Brain (organoid and tissue), 16 donors: ENCODE measurements at places on chromosomes 2 and 18.

DNA sequence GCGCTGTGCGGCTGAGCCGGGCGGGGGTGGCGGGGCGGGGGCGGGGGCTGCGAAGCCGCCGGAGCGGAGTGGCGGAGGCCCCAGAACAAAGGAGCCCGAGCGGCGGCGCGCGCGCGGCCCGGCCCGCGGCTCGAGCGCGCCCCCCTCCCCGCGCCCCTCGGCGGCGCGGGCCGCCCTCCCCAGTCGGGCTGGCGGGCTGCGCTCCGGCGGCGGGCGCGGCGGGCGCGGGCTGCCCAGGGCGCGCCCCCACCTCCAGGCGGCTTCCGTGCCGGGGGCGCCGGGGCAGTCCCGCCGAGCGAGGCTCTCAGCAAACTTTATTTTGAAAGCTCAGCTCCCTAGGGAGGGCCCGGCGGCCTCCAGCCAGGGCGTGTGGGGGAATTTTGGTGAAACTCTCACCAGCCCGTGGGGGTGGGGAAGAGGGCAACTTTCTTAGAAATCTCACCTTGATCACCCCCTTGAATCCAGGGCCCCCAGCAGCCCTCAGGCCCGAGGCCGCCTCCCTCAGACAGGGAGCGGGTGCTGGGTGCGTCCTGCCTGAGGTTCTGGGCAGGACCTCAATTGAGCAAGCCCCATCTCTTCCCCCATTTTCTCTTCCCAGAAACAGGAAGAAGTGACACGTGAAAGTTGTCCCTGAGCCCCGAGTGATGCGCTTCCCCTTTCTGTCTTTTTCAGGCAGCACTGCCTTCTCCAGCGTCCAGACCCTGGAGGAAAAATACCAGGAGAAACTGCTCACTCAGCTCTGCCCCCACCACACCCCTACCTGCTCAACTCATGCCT, 786 bp downstream of the TET3 start:
- peak; percentile 71 for DNase-seq

- no peak for DNase-seq
Measured at GRCh38 chr18:51226587-51227350, 29.3 kb upstream of the MEX3C start.

GRCh38 chr2:109517118-109517889, 96.5 kb downstream of the SEPTIN10 start:
- DNase-seq: no peak

GRCh38 chr2:43238176-43238575, 11.8 kb upstream of the ZFP36L2 start:
- no peak for DNase-seq

DNA sequence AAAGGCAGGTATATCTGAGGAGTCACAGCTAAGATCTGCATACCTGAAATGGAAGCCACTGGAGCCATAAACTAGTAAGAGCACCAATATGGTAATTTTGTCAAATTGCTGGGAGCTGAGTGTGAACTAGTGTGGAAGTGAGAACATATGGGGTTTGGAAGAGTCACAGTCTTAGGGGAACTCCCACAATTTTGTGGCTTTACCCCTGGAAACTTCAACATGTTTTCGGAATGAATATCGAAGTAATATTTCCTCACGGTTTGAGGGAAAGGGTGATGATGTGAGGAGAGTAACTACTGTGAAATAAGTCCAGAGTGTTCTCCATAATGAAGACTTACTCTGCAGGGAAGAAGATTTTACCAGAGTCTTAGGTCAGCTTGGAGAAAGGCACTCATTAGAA, 565.9 kb downstream of the RIT2 start:
- no peak for DNase-seq

- no peak for DNase-seq
Measured at GRCh38 chr2:241817126-241817820, 8.3 kb downstream of the NEU4 start.

DNA sequence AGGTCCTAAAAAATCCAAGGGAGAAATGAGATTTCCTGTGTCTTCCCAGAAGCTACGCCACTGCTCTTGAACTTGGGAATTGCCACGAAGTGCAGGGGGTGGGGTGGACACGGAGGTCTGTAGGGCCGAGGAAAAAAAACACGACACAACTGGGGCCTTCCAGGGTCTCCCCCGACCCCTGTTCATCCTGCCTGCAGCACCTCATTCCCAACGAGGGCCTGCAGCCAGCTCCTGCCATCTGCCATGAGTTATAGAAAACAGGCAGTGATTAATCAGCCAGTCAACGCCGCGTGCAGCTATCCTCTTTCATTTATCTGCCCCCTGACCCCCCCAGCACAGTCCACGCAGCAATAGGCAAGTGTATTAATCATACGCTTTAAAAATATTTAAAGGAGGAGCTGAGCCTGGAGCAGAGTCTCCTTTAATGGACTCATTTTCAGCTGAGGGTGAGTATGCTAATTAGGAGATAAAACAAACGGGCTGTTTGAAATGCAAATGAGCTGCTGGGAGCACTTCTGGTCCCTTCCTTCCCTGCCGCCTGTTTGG, 209.9 kb downstream of the TFCP2L1 start:
- peak; percentile 96 for DNase-seq

GRCh38 chr2:188365058-188365641, 73.5 kb downstream of the GULP1 start:
- no peak for DNase-seq

DNA sequence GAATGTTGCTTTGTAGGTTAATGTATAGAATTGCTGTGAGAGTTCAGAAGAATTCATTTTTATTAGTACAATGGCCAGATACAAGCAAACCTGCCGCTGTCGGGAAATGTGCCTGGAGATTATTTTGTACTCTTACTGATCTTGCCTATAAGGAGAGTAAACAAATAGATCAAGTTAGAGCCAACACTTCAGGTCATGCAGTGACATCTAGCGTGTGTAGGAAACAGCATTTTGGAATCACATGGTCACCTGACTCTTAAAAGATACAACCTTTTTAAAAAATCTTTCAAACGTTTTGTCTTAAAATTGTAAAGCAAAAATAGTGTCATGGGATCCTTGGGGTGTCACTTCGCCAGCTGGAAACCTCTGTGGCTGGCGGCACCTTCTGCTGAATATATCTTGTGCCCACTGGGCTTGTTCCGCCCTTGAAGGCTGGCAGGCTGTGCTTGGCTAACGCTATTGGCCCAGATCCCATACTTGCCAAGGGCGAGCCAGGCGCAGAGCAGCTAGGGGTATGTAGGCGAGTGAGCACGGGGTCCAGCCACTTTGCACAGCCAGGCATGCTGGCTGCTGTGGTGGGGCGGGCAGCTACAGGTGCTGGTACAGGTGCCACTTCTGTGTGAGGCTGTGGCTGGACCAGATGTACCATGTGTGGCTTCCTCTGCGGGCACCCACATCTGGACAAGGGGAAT, 19.5 kb upstream of the RPRM start:
- no peak for DNase-seq

GRCh38 chr2:133760376-133760775, 192.1 kb upstream of the NCKAP5 start:
- DNase-seq: no peak

- DNase-seq: peak; percentile 87
Measured at GRCh38 chr18:63284827-63285733, 34.5 kb downstream of the BCL2 start.

- DNase-seq: peak; percentile 86
Measured at GRCh38 chr2:147351784-147352183, 493.0 kb upstream of the ACVR2A start.

DNA sequence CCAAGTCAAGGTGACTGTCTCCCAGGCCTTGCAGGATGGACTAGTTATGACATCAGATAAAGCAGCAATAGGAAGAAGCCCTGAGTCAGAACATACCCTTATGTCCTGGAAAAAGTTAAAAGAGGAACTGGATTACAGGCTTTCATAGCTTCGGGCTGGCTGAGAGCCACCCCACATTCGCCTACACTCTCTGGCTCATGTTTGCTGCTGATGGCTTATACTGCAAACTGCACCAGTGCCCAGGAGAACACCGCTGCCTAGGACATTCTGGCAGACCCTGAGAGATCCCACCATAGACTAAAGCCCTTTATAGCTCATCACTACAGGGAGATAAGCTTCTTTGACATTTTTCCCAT, 20.3 kb downstream of the SLC8A1 start:
- DNase-seq: no peak

- no peak for DNase-seq
Measured at GRCh38 chr18:2978208-2978607, 34.7 kb downstream of the LPIN2 start.

DNA sequence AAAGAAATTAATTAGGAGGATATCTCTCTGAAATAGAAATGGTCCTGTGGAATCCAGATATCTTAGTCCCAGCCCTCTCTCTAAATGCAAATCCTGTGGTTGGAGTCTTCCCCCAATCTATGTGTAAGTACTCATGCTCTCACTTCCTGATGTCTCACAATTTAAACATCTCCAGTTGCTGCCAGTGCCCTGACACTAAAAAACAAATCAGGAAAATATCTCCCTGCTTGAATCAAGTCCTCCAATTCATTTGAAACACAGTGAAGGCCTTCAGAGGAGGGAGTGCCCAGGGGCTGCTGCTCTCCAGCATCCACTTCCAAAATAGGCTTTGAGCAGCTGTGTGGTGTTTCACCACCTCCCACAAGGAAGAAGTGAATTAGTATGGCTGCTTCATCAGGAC, 413.8 kb downstream of the RAD51AP2 start:
- DNase-seq: no peak

GRCh38 chr2:206832873-206833272, 67.5 kb downstream of the FASTKD2 start:
- no peak for DNase-seq

- no peak for DNase-seq
Measured at GRCh38 chr18:63213936-63214671, 105.5 kb downstream of the BCL2 start.

GRCh38 chr2:8488001-8488738, 193.7 kb upstream of the ID2 start:
- DNase-seq: peak; percentile 86

- no peak for DNase-seq
Measured at GRCh38 chr2:236662231-236663185, 92.9 kb downstream of the ACKR3 start.

DNA sequence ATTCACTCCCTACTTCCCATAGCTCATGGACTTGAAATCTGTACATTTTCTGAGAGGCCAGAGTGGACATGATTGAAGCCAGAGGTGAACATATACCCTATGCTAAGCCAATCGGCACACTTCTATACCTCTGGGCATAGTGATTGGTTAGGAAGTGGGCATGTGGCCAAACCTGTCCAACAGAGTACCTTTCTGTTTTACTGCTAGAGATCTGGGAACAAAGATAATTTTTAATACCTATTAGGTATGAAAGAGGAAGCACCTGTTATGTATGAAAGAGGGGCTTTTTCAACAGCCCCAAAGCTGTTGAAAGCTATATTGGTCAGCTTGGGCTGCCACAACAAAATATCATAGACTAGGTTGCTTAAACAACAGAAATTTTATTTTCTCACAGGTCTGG, 27.7 kb downstream of the METTL8 start:
- no peak for DNase-seq

DNA sequence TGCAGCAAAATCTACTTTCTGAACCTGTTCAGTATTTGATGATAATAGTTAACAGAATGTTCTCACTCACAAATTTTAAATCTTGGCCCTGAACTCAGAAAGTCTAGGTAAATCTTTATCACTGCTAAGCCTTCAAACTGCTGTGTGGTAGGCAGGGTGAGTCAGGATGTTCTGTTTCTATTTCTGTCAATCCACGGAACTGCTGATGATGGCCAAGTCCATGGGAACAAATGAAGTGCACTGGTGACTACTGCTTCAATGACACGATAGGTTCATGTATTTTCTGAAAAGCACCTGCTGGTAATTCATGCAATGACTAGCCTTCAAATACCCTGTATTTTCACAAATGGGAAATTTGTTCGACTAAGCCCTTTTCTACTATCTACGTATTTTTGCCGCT, 14.2 kb downstream of the NIFK start:
- no peak for DNase-seq

DNA sequence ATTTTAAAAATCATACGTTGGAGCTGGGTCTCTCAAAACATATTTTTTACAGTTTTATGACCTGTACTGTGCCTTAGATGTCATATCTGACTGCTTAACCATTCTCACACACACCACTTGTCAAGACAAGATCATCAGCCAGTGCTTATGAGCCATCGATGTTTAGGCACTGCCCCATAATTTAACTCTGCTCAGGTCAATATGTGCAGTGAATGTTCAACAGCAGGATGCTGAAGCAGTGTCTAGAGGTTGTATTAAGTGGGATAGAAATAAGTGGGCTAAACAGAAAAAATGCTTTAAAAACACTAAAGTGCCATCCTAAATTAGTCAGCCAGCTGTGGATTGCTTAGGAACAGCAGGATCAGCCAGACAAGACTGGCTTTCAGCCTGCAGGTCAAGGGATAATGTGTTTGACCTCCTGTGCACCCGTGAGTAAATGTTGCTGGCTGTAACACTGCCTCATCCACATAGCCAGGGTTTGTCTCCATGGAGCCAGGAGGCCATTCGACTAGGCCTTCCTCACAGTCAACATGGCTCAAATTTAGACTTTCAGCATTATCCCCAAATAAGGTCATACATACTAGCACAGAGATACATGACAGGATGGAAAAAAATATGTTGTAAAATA, 139.0 kb upstream of the NXPH2 start:
- DNase-seq: no peak

GRCh38 chr2:29119211-29119610, 4.0 kb downstream of the CLIP4 start:
- DNase-seq: no peak

GRCh38 chr2:106977717-106978116, 91.8 kb upstream of the ST6GAL2 start:
- no peak for DNase-seq

DNA sequence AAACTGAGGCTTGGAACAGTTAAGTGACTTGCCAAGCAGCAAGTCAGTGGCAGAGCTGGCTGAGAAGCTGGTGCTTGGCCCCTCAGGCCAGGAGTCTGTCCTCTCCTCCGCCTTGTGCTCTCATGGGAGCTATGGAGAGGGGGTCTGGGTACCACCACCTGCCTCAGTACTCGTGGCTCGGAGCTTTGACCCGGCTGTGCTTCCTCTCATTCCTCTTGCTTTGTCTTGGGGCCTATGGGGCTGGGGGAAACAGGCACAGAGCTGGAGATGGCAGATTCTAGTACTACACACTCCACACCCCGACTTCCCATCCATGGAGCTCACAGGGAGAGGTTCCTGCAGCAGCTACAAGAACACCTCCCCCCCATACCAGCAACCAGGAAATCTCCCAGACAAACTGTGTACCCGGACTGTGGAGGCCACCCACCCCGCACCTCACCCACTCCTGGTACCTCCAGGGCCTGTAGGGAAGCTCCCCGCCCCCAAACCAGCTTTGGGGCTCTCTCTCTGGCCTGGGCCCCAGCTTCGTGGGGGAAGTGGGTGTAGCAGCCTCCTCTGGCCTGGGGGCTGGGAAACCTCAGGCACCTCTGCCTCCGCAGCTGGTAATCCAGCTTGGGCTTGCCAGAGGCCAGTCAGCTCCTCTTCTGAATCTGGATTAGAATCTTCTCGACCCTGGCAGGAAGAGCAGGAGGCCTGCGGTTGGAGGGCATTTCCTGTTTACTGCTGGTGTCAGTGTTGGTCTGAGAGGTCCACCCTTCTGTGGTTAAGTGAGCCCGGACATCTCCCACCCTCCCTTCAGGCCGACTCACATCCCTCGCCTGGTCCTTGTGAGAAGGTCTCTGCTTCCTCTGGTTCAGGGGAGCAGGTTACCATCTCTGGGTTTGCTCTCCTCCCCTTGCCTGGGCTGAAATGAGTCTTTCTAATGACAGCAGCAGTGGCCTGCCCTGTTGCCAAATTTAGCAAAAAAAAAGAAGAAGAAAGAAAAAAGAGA, 22.3 kb upstream of the RHOB start:
- no peak for DNase-seq
